Effector CD4-positive, alpha-beta T cell (primary cell): ENCODE measurements at places on chromosomes 16 and 17.

DNA sequence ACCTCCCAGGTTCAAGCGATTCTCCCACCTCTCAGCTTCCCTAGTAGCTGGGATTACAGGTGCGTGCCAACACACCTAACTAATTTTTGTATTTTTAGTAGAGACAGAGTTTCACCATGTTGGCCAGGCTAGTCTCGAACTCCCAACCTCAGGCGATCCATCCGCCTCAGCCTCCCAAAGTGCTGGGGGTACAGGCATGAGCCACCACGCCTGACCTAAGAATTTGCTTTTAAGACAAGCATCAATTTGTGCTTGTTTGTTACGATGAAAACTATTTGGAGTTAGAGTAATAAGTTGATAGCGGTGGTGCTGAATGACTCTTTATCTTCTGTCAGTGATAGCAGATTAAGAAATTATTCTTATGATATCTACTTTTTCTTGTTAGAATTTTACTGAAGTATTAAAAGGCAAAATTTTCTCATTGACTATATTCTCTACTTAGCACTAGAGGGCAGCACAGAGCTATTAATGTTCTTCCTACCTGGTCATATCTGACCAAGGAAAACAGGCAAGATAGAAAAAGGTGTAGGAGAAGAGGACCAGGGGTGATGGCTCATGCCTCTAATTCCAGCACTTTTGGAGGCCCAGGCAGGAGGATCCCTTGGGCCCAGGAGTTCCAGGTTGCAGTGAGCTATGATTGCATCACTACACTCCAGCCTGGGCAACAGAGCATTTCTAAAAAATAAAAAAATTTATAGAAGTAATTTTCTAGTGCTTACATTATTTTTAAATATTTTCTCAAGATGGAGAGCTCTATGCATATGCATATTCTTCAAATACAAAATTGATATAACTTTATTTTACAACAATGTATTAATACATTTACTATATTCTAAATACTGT, 24.5 kb downstream of the STXBP4 start:
- DNase-seq = peak; percentile 5

- DNase-seq = no peak
Measured at GRCh38 chr17:68498479-68499326, 13.5 kb upstream of the PRKAR1A start.

- DNase-seq = no peak
Measured at GRCh38 chr17:16976725-16977550, 5.0 kb upstream of the TNFRSF13B start.

DNA sequence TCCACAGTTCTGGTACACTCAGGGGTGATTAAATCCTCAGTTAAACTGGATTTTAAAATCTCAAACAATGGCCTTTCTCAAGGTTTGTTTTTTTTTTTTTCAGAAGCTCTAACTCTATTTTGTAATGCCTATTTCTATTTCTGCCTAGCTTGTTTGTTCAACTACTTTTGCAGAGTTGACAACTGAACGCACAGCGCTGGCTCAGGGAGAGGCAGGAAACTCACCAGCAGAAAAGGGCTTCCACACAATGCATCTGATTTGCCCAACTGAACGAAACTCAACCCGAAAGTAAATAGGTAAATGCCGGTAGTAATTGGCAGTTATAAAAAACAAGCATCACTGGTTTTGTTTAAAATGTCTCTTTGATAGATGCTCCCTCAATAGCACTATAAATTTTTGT, 52.7 kb upstream of the CNEP1R1 start:
- DNase-seq = no peak

DNA sequence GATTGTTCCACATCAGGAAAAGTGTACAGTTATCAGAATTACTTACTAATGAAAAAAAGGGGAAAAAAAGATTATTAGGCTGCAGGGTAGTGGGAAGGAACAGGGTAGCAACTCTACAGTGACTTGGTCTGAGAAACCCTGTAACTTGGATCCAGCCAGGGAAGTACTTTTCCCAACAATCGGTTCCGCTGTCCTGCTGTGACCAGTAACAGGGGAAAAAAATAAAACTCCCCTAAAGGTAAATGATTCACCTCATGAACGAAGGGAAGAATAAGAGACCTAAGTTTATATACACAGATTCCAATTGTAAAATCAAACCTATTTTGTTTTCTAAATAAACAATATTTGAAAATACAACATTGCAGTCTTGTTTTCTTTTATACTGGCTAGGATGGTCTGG, 189.9 kb downstream of the WWOX start:
- no peak for DNase-seq

- DNase-seq = no peak
Measured at GRCh38 chr17:62119373-62119772, 54.3 kb upstream of the MED13 start.

DNA sequence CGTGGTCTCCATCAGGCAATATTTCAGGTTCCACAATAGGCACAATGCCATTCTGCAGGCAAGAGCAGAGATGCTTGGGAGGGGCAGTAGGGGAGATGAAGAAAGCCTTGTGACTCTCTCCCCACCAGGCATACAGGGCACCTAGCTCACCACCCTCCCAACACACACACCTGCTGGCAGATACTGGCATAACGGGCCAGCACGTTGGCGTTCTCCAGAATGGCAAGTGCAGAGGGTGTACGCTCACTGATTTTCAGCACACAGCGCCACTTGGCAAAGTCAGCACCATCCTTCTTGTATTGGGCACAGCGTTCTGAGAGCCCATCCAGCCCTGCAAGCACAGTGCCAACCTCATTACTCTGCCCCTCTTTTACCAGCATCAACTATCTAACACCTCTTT, 2.2 kb downstream of the ALDOC start:
- no peak for DNase-seq
